ENCODE measurements at places on chromosomes 11 and 22. TPM values are rescaled to one million over a fixed set of nuclear protein-coding genes. Genes with fewer than 3 reads are reported as not detected.

Gene XKR3
- total RNA-seq: not detected

Gene STK33
- 8.1 TPM for total RNA-seq

DNA sequence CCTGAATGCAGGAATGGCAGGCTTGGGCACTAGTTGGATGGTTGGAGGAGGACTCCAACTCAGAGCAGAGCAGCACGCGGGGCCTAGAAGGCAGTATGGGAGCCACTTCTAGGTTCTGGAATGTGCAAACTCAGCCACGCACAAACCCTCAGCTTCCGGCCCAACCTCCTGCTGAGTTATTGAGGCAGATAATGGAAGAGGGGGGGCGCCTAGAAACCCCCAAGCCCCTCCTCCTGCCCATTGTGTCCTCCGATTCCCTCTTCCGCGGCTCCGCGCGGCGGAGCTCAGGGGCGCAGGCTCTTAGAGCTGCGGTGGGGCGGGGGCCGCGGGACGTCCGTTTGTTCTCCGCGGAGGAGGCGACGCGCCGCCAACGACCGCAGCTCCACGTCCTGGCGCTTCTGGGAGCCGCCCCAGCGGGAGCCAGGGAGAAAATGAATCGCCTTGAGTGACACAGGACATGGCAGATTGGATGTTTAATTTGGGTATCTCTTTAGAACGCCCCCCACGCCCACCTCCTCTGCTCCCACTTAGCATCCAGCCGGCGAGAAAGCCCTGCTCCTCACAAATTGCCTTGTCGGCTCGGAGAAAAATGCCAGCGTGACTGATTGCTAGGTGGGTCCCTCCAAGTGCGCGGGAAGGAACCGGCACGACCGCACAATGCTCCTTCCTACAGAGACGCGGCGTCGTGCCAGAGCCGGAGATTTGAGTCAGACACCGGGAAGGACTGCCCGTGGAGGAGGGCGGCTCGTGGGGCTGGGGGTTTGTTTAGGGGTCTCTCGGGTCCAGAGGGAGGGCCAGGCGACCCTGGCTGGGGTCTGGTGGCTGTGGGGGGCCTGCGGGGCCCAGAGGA, 144.6 kb downstream of the NECTIN1 start:
- peak; percentile 89 for DNase-seq

- DNase-seq: no peak
Observed at GRCh38 chr11:73972620-73973449, 9.8 kb downstream of the UCP2 start.

- DNase-seq: no peak
Observed at GRCh38 chr11:4213746-4214145, 119.1 kb downstream of the RRM1 start.

DNA sequence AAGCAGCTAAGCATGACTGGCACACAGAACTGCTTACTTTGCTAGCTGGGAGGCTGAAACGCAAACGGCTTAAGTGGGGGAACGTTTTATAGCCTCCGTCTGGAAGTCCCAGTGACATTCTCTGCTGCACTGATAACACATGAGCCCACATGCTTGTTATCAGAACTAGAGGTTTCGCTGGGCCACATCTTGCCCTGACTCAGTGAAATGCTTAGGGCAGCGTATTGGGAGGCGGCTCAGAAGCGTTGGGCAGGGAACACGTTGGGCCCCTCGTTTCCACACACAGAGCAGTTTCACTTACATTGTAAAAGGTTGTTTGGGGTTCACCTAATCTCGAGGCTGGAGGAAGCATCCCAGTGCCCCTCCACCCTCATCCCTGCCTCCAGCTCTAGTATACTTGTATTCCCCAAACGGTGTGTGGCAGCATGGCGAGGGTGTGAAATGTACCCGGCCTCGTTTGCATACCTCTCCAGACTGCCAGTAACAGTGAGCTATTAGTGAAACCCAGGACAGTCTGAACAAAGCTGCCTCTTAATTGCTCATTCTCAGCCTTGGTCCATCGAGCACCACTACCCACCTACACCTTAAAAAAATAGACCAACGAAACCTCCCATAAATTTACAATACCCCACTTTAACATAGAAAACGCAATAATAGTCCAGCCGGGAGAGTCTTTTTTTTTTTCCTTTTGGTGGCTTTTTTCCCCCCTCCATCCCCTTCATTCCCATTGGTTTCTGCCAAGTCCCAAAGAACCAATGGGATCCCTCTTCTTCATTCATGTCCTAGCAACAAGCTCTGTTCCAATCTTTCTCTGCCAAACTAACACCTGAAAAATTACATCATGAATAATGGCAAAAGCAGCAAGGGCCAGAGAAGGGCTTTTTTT, 218.8 kb upstream of the SORL1-AS1 start:
- peak; percentile 94 for DNase-seq

DNA sequence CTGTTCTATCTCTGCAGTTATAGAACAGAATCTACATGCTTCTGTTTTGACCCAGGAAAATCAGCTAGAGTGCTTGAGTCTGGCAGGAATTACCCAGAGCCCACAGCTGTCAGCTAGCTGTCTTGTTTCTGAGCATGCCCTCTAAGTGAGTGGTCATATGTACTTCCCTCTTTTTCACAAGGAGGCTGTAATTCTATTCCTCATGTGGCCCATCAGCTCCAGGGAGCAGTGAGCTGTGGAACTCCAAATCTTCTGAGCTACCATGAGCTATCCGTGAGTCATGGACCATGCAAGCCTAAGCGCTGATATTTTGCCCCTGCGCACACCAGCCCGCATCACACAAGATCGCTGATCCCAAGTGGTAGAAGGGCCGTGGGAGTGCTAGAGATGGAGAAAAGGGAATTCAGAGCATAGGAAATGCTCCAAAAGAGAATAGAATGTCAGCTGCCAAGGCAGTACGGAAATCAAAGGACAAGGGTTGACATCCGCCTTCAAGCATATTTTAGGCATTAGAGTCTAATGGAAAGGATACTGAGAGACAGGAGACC, 5.4 kb downstream of the FJX1 start:
- DNase-seq: peak; percentile 91

DNA sequence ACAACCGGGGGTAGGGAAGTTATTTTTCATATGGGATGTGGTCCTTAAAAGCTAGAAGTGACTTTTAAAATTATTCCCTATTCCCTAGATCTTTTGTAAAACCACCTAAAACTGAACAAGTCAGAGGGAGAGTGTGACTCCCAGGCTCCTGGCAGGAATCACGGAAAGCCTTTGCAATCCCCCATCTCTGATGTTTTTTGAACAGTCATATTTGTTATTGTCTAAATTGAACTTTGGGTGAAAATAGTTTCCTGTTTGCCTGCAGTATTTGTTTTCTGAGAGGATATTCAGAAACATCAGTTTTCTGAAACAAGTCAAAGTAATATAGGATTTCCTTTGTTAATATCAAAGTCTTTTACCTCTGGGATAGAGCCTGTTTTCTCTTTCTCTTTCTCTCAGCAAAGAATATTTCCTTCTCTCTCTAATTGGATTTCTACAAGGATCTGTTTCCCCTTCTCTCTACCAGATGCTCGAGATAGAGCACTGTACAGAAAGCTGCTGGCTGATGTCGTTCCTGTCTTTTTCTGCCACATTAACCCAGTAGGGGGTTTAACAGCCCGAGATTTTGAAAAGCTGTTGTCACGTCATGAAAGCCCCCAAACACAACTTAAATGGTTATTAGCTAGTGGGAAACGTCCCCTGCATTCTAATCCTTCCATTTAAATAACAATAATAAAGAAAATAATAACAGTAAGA, 132.2 kb upstream of the PITPNB start:
- DNase-seq: no peak

DNA sequence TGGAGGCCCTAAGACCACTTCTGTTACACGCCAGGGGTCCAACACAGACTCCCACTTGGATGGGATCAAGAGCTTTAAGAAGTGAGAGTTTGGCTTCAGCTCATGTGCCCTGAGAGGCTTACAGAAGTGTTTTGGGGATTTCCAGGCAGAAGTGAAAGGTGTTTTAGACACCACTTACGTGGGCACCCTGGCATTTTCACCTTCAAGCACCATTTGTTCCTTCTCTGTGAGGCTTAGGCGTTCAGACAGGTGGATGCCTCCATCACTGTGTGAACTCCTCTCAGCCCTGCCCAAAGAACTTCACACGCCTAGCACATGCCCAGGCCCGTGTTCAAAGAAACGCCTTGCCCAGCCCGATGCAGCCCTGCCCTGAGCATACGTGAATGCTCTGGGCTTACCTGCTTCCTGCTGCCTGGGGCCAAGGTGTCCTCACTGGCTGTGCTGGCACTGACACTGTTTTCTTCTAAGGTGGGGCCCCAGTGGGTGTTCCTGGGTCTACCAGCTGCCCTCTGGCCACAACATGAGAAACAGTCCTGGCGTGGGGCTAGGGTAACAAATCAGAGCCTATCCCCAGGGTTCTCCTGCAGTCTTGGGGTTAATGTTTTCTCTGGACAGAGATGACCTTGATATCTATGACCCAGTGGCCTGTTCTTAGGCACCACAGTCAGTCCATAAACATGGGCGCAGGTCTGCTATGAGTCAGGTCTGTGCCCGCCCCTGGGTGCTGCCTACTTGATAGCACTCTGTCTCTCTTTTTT, 34.0 kb downstream of the AMPD3 start:
- DNase-seq: no peak

DNA sequence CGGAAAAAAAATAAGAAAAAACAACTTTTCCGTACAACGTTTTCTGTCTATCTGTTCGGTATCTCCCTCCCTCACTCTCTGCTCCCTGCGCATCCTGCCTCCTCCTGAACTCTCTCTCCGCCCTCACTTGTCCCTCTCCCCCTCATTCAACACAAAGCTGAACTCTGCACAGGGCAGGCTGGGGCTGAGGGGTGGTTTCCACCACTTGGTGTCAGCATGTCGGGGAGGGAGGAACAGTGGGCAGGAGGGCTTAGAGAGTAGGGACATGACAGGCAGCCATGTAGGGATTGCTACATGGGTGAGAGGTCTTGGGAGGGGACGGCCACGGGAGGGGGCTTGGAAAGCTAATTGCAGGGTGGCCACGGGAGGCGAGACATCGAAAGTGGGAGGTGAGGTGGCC, 17.6 kb downstream of the SLC22A12 start:
- DNase-seq: no peak
